Astrocyte of the cerebellum (primary cell): ENCODE measurements at places on chromosomes 2 and 18.
A peak's percentile ranks its signal among the peaks of the same experiment; 100 is the strongest.

GRCh38 chr2:160223560-160223959 lies 23.5 kb upstream of the ITGB6 start:
- DNase-seq, result no peak

- DNase-seq, result no peak
Observed at GRCh38 chr2:241494311-241494908, 14.0 kb downstream of the STK25 start.

DNA sequence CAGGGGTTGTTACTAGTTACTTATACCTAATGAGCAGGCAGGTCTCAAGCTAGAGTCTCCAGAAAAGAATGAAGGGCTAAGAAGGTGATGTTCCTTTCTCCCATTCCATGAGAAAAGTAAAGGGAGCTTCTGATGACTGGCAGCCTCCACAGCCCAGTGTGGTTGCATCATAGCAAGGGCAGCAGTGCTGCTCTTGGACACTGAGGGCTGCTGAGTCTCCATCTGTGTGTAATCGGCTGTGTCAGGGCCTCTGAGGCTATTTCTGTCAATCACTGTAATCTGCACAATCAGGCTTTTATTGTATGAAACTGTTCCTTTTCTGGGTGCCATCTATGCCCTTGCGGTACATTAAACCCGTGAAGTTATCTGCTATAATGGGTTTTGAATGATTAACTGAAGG lies 164.1 kb upstream of the FBXO11 start:
- no peak for DNase-seq

- no peak for DNase-seq
Observed at GRCh38 chr2:204529795-204530463, 15.3 kb upstream of the PARD3B start.

GRCh38 chr2:108786354-108787215 lies at the start of gene CCDC138:
TSS of gene CCDC138 (plus strand) at chr2:108786771. CDS start at chr2:108786823, 52 bp downstream.
- peak; percentile 60 for DNase-seq

DNA sequence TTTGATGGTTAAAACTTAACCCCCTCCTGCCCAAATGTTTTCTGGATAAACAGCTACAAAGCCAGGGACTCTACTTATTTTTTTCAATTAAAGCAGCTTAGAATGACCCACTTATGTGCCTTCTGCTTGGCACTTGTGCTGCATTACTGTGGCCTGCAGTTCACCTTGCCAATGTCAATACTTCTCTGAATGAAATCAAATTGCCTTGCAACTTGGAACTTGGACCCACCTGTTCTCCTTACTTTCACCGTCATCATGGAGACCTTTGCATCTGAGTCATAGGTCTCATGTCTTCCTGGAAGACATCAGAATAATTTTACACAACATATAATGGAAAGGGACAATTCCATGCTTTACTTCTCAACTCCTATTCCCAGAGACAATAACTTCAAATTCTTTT lies 92.1 kb upstream of the FHL2 start:
- DNase-seq, result no peak

DNA sequence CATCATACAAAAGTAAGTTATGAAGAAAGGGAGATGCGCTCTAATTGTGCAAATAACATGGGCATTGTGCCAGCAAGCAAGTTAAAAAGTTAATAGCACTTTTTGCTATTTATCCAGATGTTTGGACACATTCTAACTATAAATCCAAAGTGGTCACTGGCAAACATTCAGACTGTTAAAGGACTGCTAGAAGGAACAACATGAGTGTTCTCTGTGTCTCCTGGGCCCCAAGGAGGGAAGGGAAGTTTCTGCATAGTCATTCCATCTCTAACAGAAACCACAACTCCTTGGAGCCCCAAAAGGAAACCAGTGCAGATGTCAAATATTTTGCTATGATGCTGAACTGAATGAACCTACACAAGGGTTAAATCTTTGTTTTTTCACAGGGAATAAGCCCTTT lies 213.3 kb upstream of the HNRNPA3 start:
- DNase-seq, result no peak

DNA sequence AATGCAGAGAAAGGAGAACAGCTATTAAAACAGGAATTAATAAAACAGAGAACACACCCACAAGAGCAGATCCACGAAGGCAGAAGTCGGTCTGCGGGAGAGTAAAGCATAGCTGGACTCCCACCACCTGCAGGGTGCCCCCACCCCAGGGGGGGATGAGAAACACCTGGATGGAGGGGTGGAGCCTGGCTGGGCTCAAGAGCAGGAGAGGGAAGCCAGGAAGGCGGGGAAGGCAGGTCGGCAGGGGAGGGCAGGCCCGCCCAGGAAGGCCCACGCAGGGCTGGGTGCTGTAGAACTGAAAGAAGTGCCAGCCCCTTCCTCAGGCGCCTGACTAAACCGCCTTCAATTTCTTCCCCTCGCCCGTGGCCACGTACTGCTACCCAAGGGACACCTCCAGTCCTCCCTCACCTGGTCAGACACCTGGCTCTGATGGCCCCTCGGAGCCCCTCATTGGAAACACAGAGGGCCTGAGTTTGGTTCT lies 175.4 kb downstream of the HDAC4 start:
- DNase-seq, result no peak

- no peak for DNase-seq
Observed at GRCh38 chr2:29195796-29196195, 80.6 kb downstream of the CLIP4 start.

- no peak for DNase-seq
Observed at GRCh38 chr2:191045141-191045540, 31.2 kb upstream of the STAT1 start.
